ENCODE measurements at places on chromosomes 4 and X.

- DNase-seq = peak; percentile 25
Observed at GRCh38 chrX:38220024-38220414, 652 bp downstream of the SRPX start.

DNA sequence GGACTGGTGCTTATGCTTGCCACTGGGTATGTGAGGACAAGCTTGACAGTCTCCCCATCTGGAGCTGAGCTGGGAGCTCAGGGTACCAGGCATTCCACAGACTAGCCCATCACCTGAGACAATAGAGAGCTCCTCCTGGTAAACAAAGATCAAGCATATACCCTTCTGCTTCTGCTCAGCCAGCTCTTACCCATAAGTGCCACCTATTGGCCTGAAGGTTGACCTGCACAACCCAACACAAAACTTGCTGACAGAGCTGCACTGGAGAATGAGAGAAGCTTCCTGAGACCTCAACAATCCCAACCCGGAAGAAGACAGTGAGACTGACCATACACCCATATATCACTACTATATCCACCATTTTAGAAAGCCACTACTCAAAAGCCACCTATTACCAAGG is 1049.2 kb upstream of the INTU start:
- no peak for DNase-seq

- DNase-seq = no peak
Observed at GRCh38 chr4:22850630-22851029, 157.9 kb downstream of the GBA3 start.

DNA sequence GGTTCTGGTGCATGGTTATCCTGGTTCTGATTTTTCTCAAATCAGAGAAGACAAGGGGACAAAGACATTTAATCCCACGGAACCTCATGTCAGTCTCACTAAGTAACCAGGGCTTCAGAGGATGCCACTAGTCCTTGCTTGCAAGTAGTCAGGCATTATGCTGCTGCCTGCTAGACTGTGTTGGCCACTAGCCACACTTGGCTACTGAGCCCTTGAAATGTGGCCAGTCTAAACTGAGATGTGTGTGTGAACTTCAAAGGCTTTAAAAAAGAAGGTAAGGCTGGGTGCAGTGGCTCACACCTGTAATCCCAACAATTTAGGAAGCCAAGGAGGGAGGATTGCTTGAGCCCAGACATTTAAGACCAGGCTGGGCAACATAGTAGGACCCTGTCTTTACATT is 48.6 kb upstream of the IGFBP7 start:
- no peak for DNase-seq

DNA sequence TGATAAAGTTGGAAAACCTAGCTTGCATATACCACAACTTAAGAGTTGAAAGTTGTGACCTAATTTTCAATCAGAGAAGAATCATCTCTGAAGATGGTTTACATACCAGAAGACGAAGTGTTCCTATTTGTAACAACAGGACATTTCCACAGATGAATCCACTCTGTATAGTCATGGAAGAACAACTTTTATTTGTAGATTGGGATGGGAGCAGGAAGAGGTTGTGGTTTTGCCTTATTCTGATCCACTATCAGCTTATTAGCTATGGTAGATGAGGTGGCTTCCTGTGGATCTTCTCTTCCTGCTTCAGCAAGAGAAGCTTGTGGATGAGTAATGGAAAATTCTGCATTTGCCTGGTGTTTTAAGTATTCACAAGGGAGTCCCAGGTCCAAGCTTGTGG is 18.6 kb upstream of the SUPT20HL1 start:
- DNase-seq = no peak

DNA sequence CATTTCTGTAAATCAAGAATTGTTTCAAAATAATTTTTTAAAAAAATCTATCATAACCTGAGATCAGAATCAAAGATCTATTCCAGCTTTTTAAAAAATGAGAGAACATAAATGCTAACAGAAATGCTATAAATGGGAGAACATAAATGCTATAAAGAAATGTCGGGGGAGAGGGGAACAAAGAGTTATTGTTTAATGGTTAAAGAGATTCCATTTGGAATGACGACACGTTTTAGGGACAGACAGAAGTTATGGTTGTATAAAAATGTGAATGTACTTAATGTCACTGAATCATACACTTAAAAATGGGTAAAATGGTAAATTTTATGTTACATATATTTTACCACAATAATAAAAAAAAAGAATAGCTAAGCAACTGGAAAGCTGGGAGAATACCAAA is 127.1 kb downstream of the ATRX start:
- no peak for DNase-seq

DNA sequence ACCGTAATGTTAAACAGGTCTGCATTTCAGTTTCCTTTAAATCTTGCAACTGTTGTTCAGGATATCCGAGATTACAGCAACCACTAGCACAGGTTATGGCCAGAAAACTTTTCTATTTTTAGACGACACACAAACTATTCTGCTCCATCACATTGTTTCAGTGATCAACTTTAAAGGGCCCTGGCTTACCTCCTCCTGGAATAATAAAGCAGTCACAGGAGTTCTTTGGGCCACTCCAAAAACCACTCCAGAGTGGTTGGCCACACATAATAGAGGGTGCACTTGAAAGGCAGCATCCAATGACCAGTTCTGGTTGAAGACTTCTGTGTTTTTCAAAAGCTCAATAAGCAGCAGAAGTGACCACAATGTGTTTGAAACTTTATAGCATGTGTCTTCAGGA is 118.9 kb downstream of the RAB28 start:
- DNase-seq = no peak

- no peak for DNase-seq
Observed at GRCh38 chrX:106897259-106897658, 5.9 kb downstream of the RIPPLY1 start.

- no peak for DNase-seq
Observed at GRCh38 chr4:8886612-8887406, 15.2 kb upstream of the HMX1 start.

DNA sequence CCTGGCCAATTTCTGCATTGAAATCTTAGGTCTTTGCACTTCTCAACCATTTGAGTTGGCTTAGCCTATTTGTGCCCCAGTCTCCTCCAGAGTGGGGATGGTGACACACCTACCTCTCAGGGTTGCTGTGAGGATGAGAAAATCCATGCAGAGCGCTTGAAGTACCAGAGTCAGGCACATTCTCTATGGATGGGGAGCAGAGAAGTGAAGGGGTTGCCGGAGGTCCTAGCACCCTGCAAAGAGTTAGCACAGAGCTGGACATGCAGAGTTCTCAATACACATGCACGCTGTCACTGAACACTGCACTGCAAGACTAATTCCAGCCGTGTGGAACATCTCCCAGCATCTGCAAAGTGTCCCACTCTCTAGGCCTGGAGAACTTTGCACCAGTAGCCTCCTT is 2.6 kb upstream of the STK32B start:
- no peak for DNase-seq

DNA sequence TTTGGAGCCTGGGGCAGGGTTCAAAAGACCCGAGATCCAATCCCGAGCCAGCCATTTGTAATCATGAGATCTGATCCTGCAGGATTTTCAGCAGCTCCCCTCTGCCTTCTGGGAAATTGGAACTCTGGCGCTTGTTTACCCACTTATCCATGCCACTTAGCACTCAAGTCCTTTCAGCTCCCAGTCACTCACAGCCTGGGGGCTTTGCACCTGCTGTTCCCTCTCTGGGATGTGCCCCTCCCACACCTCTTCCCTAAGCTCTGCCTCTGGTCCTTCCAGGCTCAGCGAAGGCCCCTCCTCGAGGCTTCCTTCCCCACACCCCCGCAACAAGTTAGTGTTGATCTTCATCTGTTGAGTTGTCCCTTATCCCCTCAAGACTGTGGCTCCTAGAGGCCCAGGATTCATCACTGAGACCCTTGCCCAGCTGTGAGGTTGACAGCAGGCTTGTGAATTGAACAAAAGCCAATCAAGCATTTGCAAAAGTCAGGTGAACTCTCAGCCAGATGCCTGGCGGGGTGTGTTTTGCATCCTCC is 99.1 kb upstream of the AFAP1 start:
- no peak for DNase-seq

DNA sequence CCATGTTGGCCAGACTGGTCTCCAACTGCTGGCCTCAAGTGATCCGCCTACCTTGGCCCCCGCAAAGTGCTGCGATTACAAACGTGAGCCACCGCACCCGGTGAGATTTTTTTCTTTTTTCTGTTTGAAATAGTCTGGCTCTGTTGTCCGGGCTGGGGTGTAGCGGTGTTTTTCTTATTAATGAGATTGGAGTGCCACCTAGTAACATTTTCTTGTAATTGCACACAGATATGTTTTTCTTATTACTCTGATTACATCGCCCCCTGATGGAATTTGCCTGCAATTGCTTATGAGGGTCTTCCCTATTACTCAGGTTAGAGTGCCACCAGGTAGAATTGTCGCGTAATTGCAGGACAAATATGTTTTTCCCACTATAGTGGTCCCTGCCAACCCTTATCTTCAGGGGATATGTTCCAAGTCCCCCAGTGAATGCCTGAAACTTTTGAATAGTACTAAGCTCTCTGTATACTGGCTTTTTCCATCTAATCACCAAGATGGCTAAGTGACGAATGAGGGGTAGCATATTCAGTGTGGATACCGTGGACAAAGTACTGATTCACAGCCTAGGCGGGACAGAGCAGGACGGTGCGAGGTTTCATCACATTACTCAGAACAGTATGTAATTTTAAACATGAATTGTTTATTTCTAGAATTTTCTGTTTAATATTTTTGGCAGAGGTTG is 8.6 kb upstream of the PDHA1 start:
- peak; percentile 66 for DNase-seq

DNA sequence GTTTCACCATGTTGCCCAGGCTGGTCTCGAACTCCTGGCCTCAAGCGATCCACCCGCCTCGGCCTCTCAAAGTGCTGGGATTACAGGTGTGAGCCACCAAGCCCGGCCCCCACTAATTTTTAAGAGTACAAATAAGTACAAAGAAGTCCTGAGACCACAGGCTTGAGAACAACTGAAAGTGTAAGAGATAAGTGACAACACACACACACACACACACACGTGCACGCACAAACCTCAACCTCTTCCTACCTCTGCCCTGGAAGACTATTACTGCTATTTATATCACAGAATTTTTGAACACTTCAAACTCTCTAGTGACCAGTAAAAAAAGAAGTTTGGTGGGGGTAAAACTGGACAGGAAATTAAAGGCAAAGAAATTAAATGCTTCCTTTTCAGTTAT is 7.5 kb downstream of the KLHL15 start:
- no peak for DNase-seq

DNA sequence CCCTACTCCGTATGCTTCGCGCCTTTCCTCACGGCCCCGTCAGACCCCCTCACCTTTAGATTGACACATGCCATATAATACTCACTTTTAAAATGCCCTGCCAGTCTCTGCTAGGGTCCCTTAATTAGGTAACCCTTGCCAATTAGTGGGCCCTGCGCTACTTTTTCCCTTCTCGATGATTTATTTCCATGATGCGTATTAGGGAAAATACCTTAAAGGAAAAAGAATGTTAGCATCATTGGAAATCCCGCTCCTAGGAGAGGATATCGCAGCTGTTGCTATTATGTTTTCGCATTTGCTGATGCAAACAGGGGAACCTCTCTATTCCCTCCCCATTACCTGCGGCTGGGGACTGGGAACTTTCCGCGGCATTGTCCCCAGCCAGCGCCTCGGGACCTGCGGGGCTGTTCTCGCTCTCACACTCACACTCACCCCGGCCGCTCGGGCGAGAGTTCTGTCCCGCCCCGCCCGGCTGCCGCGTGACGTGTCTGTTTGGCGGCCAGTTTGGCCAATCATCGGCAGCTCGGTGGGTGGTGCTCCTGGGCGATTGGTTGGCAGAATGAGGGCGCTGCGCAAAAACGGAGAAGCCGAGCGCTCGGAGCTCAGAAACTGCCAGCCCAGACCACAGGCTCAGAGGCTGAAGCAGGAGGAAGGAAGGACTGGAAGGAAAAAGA is at the start of gene PCDH10:
PCDH10 (plus strand) TSS at position 605 of the 674 bp plus-strand sequence. CDS start 847 bp downstream, outside the sequence.
- DNase-seq = peak; percentile 54

DNA sequence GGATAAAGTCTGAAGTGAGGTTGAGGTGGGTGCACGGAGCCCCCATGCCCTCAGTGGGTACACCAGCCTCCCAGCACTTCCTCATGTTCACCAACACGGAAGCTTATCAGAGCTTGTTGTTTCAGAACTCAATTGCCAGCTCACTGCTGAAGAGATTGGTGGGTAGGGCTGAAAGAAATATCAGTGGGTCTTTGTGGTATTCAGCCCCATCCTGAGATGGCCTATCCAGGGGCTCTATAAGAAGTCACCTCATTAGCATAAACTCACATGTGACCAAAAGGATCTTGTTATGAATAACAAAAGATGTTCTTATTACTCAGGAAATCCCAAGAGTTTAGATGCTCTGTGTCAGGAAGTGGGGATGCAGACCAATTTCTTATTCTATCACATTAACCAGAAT is 177.3 kb downstream of the ARHGAP10 start:
- DNase-seq = no peak

- no peak for DNase-seq
Observed at GRCh38 chr4:76703676-76704075, 194.3 kb downstream of the SOWAHB start.

DNA sequence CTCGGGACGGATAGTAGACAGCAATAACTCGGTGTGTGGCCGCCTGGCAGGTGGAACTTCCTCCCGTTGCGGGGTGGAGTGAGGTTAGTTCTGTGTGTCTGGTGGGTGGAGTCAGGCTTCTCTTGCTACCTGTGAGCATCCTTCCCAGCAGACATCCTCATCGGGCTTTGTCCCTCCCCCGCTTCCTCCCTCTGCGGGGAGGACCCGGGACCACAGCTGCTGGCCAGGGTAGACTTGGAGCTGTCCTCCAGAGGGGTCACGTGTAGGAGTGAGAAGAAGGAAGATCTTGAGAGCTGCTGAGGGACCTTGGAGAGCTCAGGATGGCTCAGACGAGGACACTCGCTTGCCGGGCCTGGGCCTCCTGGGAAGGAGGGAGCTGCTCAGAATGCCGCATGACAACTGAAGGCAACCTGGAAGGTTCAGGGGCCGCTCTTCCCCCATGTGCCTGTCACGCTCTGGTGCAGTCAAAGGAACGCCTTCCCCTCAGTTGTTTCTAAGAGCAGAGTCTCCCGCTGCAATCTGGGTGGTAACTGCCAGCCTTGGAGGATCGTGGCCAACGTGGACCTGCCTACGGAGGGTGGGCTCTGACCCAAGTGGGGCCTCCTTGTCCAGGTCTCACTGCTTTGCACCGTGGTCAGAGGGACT is 5.7 kb upstream of the MSANTD1 start:
- DNase-seq = no peak

DNA sequence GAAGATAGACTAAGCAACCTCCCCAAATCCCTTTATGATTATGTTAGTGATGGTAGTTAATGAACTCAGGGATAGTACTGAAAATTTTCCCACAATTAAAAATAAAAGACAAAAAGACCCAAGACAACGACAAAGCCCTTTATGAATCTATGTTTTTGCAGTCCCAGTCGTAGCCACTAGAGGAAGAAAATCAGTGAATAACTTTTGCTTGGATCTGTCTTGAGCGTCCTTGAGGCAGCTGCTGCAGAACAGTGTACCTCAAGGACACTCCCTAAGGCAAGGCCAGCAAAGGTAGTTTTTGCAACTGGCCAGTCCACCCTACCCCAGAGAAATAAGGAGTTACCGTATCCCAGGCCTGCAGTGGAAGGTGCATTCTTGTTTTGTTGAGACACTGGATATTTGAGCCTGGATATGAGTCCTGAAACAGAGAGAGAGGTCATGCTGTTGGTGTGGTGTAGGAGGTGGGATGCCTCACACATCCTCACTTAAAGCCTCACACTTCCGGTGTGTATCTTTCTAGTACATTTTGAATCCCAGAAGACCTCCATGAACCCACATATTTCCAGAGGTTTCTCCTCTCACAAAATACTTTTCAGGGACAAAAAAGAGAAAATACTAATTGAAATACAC is 8.7 kb upstream of the TIMM8A start:
- no peak for DNase-seq

GRCh38 chrX:137550665-137551261 is 15.2 kb upstream of the ZIC3 start:
- no peak for DNase-seq
